ENCODE measurements at places on chromosomes 11 and 22. TPM values are rescaled to one million over a fixed set of nuclear protein-coding genes. Genes with fewer than 3 reads are reported as not detected.

The MRGPRX4 gene
- total RNA-seq, result not detected

The OR4C16 gene
- total RNA-seq, result not detected

The SNX32 gene
- total RNA-seq, result 0.44 TPM

The MPPED1 gene
- not detected for total RNA-seq

The OR5B2 gene
- total RNA-seq, result not detected

The OR8G1 gene
- not detected for total RNA-seq

The OR8G5 gene
- total RNA-seq, result not detected

The PARVA gene
- total RNA-seq, result 19.3 TPM

The PRG2 gene
- total RNA-seq, result 0.37 TPM

The GTSE1 gene
- 16.8 TPM for total RNA-seq

The APOBEC3B gene
- 2.4 TPM for total RNA-seq

The ABTB2 gene
- total RNA-seq, result 2.8 TPM

The TUBA8 gene
- total RNA-seq, result 0.62 TPM

The CATSPER1 gene
- under 0.01 TPM for total RNA-seq

The ARFIP2 gene
- total RNA-seq, result 66.1 TPM

The SCGB1D2 gene
- not detected for total RNA-seq

The ME3 gene
- total RNA-seq, result 32.4 TPM

The OR4D5 gene
- not detected for total RNA-seq

The NAALAD2 gene
- total RNA-seq, result 5.6 TPM

The RIBC2 gene
- 3.0 TPM for total RNA-seq

The CDHR5 gene
- total RNA-seq, result not detected

The INPP5J gene
- total RNA-seq, result 0.11 TPM

The ADAMTS8 gene
- total RNA-seq, result under 0.01 TPM

The ELMOD1 gene
- 1.1 TPM for total RNA-seq

The RPUSD4 gene
- 43.3 TPM for total RNA-seq

The CALCA gene
- total RNA-seq, result not detected

The TTC36 gene
- 0.22 TPM for total RNA-seq

The CST6 gene
- not detected for total RNA-seq

The A4GALT gene
- total RNA-seq, result 1.8 TPM

The CADM1 gene
- 5.5 TPM for total RNA-seq

The SMIM35 gene
- total RNA-seq, result not detected

The DDX6 gene
- 153 TPM for total RNA-seq

The DEFB131B gene
- not detected for total RNA-seq

The PHOX2A gene
- not detected for total RNA-seq

The PTPRCAP gene
- total RNA-seq, result 0.44 TPM

The CD6 gene
- total RNA-seq, result not detected

The HEPN1 gene
- not detected for total RNA-seq

The LBHD1 gene
- total RNA-seq, result 2.7 TPM

The PARVG gene
- total RNA-seq, result not detected

The RASD2 gene
- total RNA-seq, result under 0.01 TPM

The THAP12 gene
- 58.5 TPM for total RNA-seq

The ZBTB16 gene
- under 0.01 TPM for total RNA-seq

The SEPTIN5 gene
- total RNA-seq, result 14.8 TPM

The ELFN2 gene
- total RNA-seq, result 0.25 TPM
